Spinal cord (tissue), 10 donors: ENCODE measurements at places on chromosomes 6 and 20.

DNA sequence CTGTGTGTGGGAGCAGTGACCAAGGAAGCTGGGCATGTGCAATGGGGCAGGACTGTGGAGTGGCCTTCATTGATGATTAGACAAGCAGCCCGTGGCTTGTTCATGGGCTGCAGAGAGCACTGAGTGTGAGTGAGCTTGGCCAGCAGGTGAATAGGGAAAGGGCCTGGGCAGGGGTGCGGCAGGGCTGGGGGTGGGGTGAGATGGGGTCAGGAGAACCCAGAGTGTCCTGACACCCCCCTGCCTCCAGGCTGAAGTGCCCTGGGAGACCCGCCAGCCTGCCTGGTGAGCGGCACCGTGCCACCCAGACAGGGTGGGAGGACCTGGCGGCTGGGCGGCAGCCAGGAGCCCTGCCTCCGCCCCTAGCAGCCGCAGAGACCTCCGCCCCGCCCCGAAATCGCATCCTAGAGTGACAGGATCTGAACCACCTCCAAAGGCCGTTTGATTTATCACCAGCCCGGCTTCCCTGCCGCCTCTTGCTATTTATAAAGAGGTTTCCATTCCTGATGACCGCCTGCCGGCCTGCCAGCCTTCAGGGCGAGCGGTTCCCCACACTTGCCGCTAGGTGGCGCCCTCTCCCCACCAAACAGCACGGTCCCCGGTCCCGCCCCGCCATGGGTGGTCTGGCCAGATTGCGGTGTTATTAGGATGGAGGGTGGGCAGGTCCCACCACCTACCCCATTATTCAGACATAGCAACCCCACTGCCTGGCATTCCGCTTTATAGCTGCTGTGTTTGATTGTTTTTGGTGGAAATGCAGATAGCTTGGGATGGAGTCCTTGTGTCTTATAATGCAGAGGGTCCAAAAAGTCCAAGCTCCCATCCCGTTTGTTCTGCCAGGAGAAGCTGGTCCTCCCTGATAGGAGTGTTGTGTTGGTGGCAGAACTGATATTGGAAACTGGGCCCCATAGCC is 3.5 kb downstream of the MYLK2 start:
- DNase-seq: peak; percentile 89

GRCh38 chr6:28893172-28893799 is 30.5 kb downstream of the TRIM27 start:
- no peak for DNase-seq

GRCh38 chr6:101689695-101690094 is 296.2 kb downstream of the GRIK2 start:
- DNase-seq: no peak

DNA sequence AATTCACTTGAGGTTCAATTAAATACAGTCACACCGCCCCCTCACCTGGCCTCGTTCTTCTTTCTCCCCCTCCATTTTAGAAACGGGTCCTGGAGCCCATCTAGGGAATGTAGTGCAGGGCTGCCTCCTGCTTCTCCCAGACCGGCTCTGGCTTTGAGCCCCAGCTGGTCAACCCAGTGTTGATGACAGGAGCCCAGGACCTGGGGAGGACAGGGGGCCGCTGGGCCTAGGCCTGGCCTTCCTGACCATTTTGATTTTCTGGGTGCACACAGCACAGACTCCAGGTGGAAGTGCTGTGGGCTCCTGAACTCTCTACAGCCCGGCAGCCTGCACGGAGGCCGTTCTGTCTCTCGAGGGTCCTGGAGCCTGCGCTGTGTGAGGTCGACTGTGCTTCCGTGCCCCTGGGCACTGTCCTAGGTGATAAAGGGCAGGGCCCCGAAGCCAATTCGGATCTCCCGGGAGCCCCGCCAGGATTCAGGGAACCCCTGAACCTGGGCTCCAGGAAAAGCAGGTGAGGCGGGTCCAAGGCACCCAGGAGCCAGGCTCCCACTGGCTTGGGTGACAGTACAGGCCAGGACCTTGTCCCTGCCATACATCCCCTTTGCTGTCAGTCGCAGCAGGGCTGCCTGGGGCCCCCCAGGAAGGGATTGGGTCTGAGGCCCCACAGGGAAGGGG is 23.3 kb downstream of the NPEPL1 start:
- DNase-seq: no peak

DNA sequence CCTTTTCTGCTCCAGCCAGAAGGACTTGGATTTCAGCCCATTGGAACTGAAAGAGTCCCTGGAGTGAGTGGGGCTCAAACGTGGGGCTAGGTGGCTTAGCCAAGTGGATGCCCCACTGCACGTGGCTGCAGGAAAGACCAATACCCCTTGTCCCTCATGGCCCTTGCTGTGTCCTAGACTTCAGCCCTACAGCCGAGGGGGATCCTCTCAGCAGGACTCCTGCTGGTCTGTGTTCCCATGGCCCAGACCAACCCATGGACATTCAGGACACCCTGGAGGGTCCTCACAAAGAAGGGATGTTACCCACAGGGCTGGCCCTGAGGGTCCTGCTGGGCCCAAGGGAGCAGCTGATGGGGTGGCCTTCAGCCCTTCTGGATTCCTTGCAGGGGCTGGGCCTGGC is 30.0 kb upstream of the PHACTR3 start:
- DNase-seq: no peak
